ENCODE measurements at places on chromosomes 6 and 20. TPM values are rescaled to one million over a fixed set of nuclear protein-coding genes. Genes with fewer than 3 reads are reported as not detected.

DNA sequence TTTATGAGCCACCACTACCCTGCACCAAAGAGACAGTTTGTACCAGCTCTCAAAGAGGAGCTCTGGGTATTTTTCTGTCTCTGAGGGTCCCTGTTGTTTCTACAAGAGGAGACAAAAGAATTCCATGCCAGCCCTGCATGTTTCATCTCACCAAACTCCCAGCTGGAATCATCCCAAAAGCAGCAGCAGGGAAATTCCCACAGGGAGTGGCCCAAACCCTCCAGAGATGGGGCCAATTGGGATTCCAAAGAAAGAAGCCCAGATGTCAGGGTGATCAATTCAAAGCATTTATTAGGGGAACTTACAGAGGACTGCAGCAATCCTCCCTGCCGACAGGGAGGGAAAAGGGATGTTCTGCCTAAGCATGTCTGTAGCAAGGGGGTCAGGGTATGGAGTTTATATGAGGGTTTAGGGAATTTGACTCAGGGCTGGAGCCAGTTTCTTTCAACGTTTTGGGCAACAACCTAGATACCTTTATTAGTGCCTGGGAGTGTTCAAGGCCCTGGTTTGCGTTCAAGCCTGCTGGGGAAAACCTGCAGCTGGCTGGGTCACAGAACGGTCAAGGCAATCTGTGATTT, 47.2 kb downstream of the MUC22 start:
- no peaks in the 10 kb centered on the region for H3K36me3 ChIP-seq
- no peaks in the 10 kb centered on the region for H3K4me1 ChIP-seq
- H3K4me3 ChIP-seq = no peak overlapping the region
- no peak overlapping the region for H3K27ac ChIP-seq

DNA sequence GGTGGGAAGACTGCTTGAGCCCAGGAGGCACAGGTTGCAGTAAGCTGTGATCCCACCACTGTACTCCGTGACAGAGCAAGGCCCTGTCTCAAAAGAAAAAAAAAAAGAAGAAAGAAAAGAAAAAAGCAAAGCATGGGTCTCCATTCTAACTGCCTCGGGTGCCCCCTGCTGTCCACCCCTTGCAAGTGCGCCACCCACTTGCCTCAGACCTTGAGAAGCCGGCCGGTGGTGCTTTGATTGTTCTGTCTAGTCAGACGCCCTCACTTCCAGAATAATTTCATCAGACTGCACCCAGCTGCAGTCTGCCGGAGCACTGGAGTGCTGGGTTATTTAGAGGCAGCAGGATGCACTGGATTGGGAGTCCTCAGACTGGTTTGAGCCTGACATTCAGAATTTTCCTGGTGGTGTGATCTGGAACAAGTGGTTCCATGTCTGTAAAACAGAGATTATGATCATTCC, 17.6 kb upstream of the TM9SF4 start:
- no peaks in the 10 kb centered on the region for H3K4me1 ChIP-seq
- DNase-seq = peak; percentile 87
- H3K27me3 ChIP-seq = peaks cover 1% of the 10 kb centered on the region
- no peaks in the 10 kb centered on the region for H3K36me3 ChIP-seq
- H3K4me3 ChIP-seq = no peak overlapping the region

GRCh38 chr6:4412488-4412887, 277.1 kb upstream of the ECI2 start:
- no peaks in the 10 kb centered on the region for H3K4me1 ChIP-seq
- DNase-seq = no peak
- H3K36me3 ChIP-seq = no peaks in the 10 kb centered on the region
- no peaks in the 10 kb centered on the region for H3K27me3 ChIP-seq
- no peak overlapping the region for H3K4me3 ChIP-seq

- no peak overlapping the region for H3K27ac ChIP-seq
- no peak for DNase-seq
- H3K36me3 ChIP-seq = no peaks in the 10 kb centered on the region
Measured at GRCh38 chr20:45088247-45088646, 12.7 kb downstream of the KCNS1 start.

Gene TFAP2D
- not detected for total RNA-seq

Gene TMEM242
- 4.7 TPM for total RNA-seq

Gene SLC26A8
- not detected for total RNA-seq

Gene LRRC73
- total RNA-seq = not detected

- no peak overlapping the region for H3K4me3 ChIP-seq
- H3K4me1 ChIP-seq = peaks cover 40% of the 10 kb centered on the region
- H3K27ac ChIP-seq = peak overlapping the region; percentile 38
- no peak for DNase-seq
Measured at GRCh38 chr6:34230653-34231371, 5.9 kb upstream of the HMGA1 start.

GRCh38 chr6:75460681-75461080, 32.9 kb downstream of the FILIP1 start:
- no peak for DNase-seq
- H3K4me1 ChIP-seq = peaks cover 26% of the 10 kb centered on the region
- H3K4me3 ChIP-seq = no peak overlapping the region

- DNase-seq = no peak
- no peak overlapping the region for H3K4me3 ChIP-seq
- H3K27ac ChIP-seq = no peak overlapping the region
- H3K4me1 ChIP-seq = no peaks in the 10 kb centered on the region
Measured at GRCh38 chr6:159941286-159942113, 27.4 kb upstream of the IGF2R start.

- no peak overlapping the region for H3K27ac ChIP-seq
- H3K36me3 ChIP-seq = peaks cover 43% of the 10 kb centered on the region
- DNase-seq = no peak
Measured at GRCh38 chr20:58312836-58313235, 3.3 kb downstream of the RAB22A start.

DNA sequence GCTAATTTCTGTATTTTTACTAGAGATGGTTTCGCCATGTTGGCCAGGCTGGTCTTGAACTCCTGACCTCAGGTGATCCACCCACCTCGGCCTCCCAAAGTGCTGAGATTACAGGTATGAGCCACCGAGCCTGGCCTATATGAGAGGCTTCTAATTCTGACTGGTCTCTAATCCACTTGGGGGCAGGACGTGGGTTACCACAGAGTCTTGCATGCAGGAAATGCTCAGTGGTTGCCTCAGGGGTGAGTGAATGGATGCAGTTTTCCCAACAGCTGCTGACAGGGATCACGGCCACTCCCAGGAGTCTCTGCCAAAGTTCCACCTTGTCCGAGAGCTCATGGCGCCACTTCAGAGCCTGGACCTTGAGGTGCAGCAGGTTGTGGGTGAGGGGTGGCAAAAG, 6.4 kb upstream of the FANCE start:
- no peaks in the 10 kb centered on the region for H3K4me1 ChIP-seq
- DNase-seq = no peak
- H3K27ac ChIP-seq = no peak overlapping the region
- H3K36me3 ChIP-seq = no peaks in the 10 kb centered on the region
- no peak overlapping the region for H3K4me3 ChIP-seq

Gene CLDN20
- not detected for total RNA-seq
